Kidney epithelial cell (primary cell): ENCODE measurements at places on chromosomes 1 and 21.

GRCh38 chr1:43703836-43704235 lies 3.5 kb upstream of the ST3GAL3 start:
- DNase-seq: no peak

DNA sequence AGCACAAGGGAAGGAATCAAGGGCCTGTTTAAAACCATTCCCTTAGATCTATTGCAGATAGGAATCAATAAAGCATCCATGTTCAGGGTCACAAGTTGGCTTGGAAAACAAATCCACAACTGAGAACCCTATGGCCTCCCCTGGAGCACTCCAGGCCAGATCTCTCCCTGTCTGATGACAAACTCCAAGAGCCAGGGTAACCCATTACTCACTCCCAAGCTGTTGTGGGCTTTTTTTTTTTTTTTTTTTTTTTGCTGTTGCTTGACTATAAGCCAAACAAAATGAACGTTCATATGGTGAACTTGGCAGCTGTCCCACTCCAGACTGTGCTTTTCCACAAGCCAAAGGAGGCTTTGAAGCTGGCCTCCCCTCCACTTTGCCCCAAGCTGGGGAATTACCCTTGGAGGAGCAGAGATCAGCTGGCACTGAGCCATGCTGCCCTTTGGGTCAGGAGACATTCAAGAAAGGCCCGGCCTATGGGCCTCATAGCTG lies 35.7 kb upstream of the VAV3 start:
- peak; percentile 67 for DNase-seq

- no peak for DNase-seq
Observed at GRCh38 chr1:56429288-56429687, 150.1 kb downstream of the PLPP3 start.

DNA sequence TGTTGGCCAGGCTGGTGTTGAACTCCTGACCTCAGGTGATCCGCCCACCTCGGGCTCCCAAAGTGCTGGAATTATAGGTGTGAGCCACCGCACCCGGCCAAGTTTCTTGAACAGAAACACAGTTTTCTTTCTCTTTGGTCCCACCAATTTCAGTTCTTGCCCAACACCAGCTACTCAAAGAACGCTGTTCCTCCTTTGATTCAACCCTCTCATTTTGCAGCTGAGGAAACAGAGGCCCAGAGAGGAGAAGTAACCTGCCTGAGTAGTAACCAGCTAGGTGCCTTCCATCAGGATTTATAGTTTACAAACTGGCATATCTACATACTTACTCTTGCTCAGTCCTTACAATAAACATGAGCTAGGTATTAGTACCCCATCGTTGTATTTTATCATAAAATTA lies 119.9 kb downstream of the SYF2 start:
- no peak for DNase-seq

DNA sequence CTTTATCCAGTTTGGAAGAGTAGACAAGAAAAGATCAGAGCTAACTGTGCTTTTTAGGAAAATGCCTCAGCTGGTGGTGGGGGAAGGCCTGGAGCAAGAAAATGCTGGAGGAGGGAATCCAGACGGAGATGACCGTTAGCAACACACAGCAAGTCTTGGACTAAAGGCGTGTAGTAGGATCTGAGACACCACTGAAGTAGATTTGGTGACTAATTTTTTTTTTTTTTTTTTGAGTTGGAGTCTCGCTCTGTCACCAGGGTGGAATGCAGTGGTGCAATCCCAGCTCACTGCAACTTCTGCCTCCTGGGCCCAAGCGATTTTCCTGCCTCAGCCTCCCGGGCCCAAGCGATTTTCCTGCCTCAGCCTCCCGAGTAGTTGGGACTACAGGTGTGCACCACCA lies 41.2 kb downstream of the LPAR3 start:
- peak; percentile 60 for DNase-seq

DNA sequence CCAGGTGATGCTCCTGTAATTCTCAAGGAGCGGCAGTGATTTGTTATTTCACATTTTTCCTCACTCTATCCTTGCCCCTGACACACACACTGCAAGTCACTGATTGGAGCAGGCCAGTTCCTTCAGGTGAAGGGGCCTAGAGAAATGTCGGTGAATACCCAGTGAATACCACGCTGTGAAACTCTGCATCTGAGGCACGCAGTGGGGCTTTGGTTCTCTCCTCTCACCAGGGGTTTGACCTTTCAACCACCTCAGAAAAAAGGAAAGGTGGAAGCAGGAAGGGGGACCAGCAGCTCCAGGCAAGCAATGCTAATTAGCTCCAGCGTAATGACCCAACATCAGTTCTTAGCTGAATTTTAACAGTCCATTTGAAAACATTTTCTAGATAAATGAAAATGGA lies 532 bp upstream of the FAM177B start:
- no peak for DNase-seq

GRCh38 chr1:47233186-47233585 lies 1.2 kb upstream of the TAL1 start:
- DNase-seq: no peak

DNA sequence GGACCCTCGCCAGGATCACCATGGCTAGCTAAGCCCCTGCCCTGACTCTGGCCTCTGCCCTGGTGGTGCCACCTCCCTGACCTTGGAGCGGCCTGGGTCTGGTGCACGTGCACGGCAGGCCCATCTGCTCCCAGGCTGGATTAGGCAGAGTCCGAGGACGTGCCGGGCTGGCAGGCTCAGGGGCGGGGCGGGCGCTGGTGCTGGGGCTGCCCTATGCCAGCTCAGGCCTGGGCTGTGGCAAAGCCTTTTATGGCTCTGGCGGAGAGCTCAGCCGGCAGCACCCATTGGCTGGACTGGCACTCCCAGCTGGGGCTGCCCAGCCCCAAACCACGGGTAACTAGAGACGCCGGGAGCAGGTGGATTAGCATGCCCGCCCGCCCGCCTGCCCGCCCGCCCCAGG lies 17.1 kb upstream of the EDN2 start:
- DNase-seq: no peak

DNA sequence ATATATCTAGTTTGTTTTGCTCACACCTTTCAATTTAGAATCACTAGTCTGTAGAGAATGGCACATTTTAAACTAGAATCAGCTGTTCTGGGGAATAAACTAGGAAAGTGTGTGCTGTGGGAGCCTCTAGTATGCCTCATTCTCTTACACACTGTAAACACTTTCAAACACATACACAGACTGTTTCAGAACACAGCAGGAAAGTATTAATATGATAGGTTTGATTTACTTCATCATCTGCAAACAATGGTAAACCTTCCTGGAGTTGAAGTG lies 67.1 kb upstream of the ABCG1 start:
- no peak for DNase-seq

DNA sequence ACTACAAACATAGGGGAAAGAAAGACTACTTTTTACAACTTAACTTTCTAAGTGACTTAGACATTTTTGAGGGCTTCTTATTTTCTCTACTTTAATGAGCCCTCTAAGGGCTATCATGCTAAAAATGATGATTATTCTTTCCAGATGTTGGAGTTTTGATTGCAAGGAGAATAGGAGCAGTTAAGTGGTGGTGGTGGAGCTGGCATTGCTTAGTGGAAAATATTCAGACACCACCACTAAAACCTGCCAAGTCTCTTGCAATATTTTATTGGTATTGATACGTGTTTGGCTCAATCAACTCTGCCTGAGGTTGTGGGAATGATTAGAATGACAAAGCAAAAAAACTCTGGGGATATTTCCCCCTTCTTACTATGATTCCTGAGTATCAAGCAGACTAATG lies 82.6 kb upstream of the PTGFR start:
- no peak for DNase-seq
